ENCODE measurements at places on chromosomes 1 and 21.

- no peaks in the 10 kb centered on the region for H3K36me3 ChIP-seq
- no peaks in the 10 kb centered on the region for H3K4me1 ChIP-seq
- peaks cover 25% of the 10 kb centered on the region for H3K27me3 ChIP-seq
- H3K27ac ChIP-seq, result no peak overlapping the region
- DNase-seq, result no peak
Measured at GRCh38 chr1:56808410-56808809, 10.8 kb downstream of the FYB2 start.

DNA sequence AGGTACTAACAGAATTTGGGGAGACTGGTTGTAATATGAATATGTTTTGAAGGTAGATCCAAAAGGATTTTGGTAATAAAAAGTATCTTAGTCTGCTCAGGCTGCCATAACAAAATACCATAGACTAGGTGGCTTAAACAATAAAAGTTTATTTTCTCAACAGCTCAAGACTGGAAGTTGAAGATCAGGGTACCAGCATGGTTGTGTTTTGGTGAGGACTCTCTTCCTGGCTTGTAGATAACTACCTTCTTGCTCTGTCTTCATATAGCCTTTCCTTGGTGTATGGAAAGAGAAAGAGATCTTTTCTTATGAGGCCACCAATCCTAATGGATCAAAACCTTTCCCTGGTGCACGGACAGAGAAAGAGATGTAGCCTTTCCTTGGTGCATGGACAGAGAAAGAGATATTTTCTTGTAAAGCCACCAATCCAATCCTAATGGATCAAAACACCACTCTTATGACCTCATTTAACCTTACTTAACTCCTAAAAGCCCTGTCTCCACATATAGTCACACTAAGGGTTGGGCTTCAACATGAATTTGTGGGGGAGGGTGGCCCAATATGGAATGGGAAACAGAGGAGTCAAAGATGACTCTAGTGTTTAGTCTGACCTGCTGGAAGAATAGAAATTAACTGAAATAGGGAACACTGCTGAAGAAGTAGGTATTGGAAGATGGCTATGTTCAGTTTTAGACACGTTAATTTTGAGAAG, 5.4 kb upstream of the TSNAX start:
- no peak overlapping the region for H3K27ac ChIP-seq
- no peak overlapping the region for H3K4me3 ChIP-seq
- H3K4me1 ChIP-seq, result peaks cover 10% of the 10 kb centered on the region
- no peaks in the 10 kb centered on the region for H3K27me3 ChIP-seq
- H3K36me3 ChIP-seq, result peaks cover 2% of the 10 kb centered on the region

- H3K27me3 ChIP-seq, result no peaks in the 10 kb centered on the region
- no peak overlapping the region for H3K4me3 ChIP-seq
- no peak overlapping the region for H3K27ac ChIP-seq
- DNase-seq, result no peak
- H3K36me3 ChIP-seq, result no peaks in the 10 kb centered on the region
Measured at GRCh38 chr1:83065952-83066727, 932.8 kb downstream of the TTLL7 start.

GRCh38 chr1:94646786-94647555, 105.4 kb upstream of the F3 start:
- H3K4me1 ChIP-seq, result peaks cover 10% of the 10 kb centered on the region
- DNase-seq, result no peak
- H3K27ac ChIP-seq, result no peak overlapping the region
- no peaks in the 10 kb centered on the region for H3K27me3 ChIP-seq
- H3K36me3 ChIP-seq, result no peaks in the 10 kb centered on the region
- no peak overlapping the region for H3K4me3 ChIP-seq

GRCh38 chr21:16865632-16866031, 647.2 kb upstream of the CXADR start:
- H3K36me3 ChIP-seq, result no peaks in the 10 kb centered on the region
- no peak overlapping the region for H3K27ac ChIP-seq
- H3K4me3 ChIP-seq, result no peak overlapping the region
- H3K27me3 ChIP-seq, result no peaks in the 10 kb centered on the region

- H3K27me3 ChIP-seq, result no peaks in the 10 kb centered on the region
- 0 out of 2 replicates have a peak overlapping the region, but pooled peaks have one; percentile 3 for H3K27ac ChIP-seq
- peak overlapping the region; percentile 20 for H3K4me3 ChIP-seq
- no peak for DNase-seq
- peaks cover 20% of the 10 kb centered on the region for H3K4me1 ChIP-seq
Measured at GRCh38 chr1:162284206-162284955, 92.3 kb downstream of the SPATA46 start.

GRCh38 chr1:108141621-108142020, 58.5 kb downstream of the SLC25A24 start:
- peaks cover 34% of the 10 kb centered on the region for H3K4me1 ChIP-seq
- H3K27me3 ChIP-seq, result no peaks in the 10 kb centered on the region
- peaks cover 25% of the 10 kb centered on the region for H3K36me3 ChIP-seq

DNA sequence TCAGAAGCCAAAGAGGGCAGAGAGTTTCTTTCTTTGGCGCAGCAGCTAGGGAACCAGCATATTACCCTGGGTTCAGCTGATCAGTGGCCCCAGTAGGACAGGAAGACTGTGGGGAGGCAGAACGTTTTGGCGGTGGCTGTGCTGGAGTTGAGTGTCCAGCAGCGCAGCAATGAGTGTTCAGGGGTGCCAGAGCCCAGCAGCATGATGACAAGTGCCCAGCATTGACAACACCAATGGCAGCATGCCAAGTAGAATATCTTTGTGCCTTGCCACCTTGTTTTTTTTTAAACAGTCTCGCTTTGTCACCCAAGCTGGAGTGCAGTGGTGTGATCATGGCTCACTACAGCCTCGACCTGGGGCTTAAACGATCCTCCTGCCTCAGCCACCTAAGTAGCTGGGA, 106.7 kb upstream of the CDC42BPA start:
- H3K4me1 ChIP-seq, result peaks cover 17% of the 10 kb centered on the region
- H3K36me3 ChIP-seq, result no peaks in the 10 kb centered on the region
- H3K27me3 ChIP-seq, result no peaks in the 10 kb centered on the region

GRCh38 chr1:8902765-8903164, 24.3 kb upstream of the ENO1 start:
- no peak overlapping the region for H3K27ac ChIP-seq
- no peak overlapping the region for H3K4me3 ChIP-seq
- no peaks in the 10 kb centered on the region for H3K27me3 ChIP-seq

DNA sequence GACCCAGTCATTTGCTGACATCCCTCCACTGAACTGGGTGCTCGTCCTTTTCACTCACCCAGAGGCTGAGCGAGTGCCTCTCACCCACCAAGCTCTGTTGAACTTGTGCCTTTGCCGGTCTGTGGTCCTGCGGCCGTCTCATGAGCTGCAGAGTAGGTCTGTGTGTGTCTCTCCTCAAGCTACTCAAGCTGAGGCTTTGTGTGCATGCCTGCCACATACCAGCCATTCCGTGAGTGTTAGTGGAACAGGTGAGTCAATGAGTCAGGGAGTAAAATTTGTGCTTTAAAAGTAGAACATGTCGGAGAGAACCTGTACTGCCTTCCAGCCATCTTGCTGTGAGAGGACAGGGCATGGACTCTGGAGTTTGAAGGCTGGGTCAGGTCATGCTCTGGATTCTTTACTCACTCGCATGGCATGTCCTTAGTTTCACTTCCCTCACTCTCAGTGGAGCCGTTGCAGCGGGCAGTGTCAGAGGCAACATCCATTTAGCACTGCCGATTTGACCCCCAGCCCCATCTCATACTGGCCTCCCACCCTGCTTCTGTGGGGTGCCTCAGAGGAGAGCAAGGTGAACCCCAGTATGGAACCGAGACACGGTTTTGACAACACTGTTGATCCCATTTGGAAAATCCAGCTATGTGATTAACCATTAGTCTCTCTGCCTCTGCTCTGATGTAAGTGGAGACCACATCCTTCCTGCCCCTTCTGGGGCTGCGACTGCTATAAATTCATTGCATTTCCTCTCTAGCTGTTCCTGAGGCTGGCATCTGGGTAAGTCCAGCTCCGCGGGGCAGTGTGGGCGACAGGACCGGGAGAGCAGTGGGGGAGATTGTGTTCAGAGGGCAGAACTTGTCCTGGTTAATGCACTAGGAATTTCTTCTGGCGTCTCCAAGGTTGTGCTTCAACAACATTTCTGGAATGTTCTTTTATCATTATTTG, at the start of gene NLRP3:
NLRP3 (plus strand) TSS at position 751 of the 939 bp plus-strand sequence. CDS start 2,628 bp downstream, outside the sequence.
- no peak within 1 kb of the TSS for H3K27ac ChIP-seq
- DNase-seq, result peak; percentile 73
- H3K4me1 ChIP-seq, result peaks cover 13% of the 10 kb centered on the region
- H3K36me3 ChIP-seq, result no peaks in the 10 kb centered on the region
- H3K27me3 ChIP-seq, result peaks cover 4% of the 10 kb centered on the region
- no peak within 1 kb of the TSS for H3K4me3 ChIP-seq

DNA sequence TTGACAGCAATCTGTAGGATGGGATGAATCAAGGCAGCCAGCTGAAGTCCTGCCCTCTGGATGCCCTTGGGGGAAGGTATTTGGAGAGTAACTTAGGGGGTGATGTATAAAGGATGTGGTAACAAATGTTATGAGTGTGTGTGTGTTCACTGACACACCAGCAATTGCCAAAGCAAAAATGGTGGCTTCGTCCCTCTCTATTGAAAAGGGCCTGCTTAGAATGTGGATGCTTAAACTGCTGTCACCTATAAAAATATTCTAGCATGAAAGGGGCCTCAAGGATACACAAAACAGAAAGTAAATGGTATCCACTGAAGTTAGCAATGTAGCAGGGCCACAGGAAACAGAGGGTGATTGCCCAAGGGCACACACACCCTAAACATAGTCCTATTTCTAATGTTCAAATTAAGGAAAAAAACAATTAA, 15.1 kb upstream of the AIM2 start:
- H3K4me3 ChIP-seq, result no peak overlapping the region
- H3K27me3 ChIP-seq, result peaks cover 22% of the 10 kb centered on the region
- DNase-seq, result peak; percentile 12
- H3K4me1 ChIP-seq, result peaks cover 11% of the 10 kb centered on the region
- H3K27ac ChIP-seq, result no peak overlapping the region
- no peaks in the 10 kb centered on the region for H3K36me3 ChIP-seq

GRCh38 chr1:226026833-226027232, 27.7 kb upstream of the SDE2 start:
- H3K4me1 ChIP-seq, result no peaks in the 10 kb centered on the region
- H3K27me3 ChIP-seq, result no peaks in the 10 kb centered on the region
- H3K4me3 ChIP-seq, result no peak overlapping the region
- H3K36me3 ChIP-seq, result no peaks in the 10 kb centered on the region
- DNase-seq, result no peak

GRCh38 chr21:27703791-27704190, 736.9 kb upstream of the ADAMTS5 start:
- no peaks in the 10 kb centered on the region for H3K36me3 ChIP-seq
- H3K27ac ChIP-seq, result no peak overlapping the region
- no peak for DNase-seq
- H3K4me1 ChIP-seq, result no peaks in the 10 kb centered on the region
- no peak overlapping the region for H3K4me3 ChIP-seq

DNA sequence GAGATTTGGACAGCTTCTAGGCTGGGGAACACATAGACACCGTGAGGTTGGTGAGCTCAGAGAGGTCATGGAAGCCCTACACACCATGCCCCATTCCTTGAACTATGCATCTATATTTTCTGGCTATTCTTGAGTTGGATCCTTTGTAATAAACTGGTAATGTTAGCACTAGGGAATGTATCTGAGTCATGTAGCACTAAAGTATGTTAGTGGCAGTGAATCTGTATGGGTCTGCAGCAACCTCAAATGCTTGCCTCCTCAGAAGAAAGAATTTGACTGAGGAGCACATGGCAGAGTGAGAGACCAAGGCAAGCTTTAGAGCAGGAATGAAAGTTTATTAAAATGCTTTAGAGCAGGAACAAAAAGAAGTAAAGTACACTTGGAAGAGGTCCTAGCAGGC, 43.7 kb upstream of the LRRC7 start:
- no peak overlapping the region for H3K4me3 ChIP-seq
- H3K36me3 ChIP-seq, result no peaks in the 10 kb centered on the region
- DNase-seq, result no peak
- H3K27ac ChIP-seq, result no peak overlapping the region
- peaks cover 22% of the 10 kb centered on the region for H3K27me3 ChIP-seq
- no peaks in the 10 kb centered on the region for H3K4me1 ChIP-seq

DNA sequence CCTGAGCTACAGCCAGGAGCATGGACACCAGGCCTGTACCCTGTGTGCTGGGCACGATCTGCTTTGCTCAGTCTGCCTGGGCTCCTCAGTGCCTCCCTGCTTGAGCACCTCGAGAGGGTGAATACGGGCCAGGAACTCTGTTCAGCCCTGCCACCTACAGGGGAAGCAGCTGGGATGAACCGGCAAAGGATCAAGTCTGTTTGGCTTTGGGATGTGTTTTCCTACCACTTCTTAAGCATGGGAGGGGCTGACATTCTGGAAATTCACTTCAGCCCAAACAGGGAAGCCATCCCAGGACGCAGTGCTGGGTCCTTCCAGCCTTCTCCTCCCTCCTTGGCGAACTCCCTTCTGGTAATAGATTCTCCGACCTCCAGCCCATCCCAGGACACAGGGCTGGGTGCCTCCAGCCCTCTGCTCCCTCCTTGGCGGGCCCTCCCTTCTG, 55.8 kb upstream of the SELENON start:
- H3K4me1 ChIP-seq, result no peaks in the 10 kb centered on the region
- peaks cover 9% of the 10 kb centered on the region for H3K27me3 ChIP-seq
- DNase-seq, result peak; percentile 60

DNA sequence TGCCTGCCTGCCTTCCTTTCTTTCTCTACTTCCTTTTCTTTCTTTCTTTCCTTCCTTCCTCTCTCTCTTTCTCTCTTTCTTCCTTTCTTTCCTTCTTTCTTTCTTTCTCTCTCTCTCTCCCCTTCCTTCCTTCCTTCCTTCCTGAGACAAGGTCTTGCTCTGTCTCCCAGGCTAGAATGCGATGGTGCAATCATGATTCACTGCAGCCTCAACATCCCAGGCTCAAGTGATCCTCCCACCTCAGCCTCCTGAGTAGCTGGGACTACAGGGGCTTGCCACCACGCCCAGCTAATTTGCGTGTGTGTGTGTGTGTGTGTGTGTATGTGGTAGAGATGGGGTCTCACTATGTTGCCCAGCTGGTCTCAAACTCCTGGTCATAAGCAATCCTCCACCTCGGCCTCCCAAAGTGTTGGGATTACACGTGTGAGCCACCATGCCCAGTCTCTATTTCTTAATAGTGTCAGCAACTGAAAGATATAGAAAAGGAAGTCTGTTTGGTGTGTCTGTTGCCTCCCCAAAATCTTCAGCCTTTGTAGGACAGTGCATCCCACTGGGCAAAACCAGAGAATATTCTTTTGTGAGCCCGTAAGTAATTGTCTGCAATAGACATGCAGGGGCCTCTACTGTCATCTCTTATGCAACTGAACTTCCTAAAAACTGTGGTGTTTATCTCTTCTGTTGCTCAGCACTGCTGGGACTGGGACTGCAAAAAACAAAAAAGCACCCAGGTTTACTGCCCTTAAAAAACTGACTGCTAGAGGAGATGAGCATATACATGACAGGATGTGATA, 20.9 kb upstream of the RAB4A start:
- DNase-seq, result no peak
- H3K27me3 ChIP-seq, result no peaks in the 10 kb centered on the region
- H3K27ac ChIP-seq, result no peak overlapping the region
- no peaks in the 10 kb centered on the region for H3K4me1 ChIP-seq
- H3K36me3 ChIP-seq, result no peaks in the 10 kb centered on the region

DNA sequence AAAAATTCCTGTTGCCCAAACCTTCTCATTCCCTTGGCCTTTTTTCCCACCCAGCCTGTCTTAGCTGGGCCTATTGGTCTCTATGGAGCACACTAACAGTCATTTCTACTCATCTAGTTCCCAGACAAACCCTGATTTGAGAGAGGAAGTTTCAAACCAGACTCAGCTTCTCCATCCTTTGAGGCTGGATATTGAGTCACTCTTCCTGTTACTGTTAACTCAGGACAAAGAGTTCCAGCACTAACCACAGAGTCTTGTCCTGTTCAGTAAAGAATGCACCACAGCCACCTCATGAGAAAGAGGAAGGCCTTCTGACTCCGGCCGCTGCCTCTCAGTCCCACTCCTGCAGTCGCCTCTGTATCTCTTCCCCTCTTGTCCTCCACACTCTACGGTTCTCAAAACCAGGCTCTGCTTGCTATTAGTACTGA, 137.8 kb downstream of the PTPRC start:
- DNase-seq, result peak; percentile 87
- H3K4me3 ChIP-seq, result no peak overlapping the region
- H3K36me3 ChIP-seq, result no peaks in the 10 kb centered on the region

All from PC-3 (cell line).